ENCODE measurements at places on chromosomes 11 and 22. TPM values are rescaled to one million over a fixed set of nuclear protein-coding genes. Genes with fewer than 3 reads are reported as not detected.

DNA sequence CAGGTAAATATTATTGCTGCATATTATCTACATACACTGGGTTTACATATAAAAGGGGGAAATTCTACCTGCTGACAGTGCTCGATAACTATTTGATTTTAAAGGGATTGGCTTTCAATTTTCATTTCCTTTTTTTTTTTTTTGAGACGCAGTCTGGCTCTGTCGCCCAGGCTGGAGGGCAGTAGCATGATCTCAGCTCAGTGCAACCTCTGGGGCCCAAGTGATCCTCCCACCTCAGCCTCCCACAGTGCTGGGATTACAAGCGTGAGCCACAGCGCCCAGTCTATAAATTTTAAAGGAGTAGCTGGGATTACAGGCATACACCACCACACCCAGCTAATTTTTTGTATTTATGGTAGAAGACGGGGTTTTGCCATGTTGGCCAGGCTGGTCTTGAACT, 3.2 kb upstream of the PCF11 start:
- no peak for DNase-seq

The IL17RA gene
- total RNA-seq = 26.5 TPM

The MIOX gene
- not detected for total RNA-seq

DNA sequence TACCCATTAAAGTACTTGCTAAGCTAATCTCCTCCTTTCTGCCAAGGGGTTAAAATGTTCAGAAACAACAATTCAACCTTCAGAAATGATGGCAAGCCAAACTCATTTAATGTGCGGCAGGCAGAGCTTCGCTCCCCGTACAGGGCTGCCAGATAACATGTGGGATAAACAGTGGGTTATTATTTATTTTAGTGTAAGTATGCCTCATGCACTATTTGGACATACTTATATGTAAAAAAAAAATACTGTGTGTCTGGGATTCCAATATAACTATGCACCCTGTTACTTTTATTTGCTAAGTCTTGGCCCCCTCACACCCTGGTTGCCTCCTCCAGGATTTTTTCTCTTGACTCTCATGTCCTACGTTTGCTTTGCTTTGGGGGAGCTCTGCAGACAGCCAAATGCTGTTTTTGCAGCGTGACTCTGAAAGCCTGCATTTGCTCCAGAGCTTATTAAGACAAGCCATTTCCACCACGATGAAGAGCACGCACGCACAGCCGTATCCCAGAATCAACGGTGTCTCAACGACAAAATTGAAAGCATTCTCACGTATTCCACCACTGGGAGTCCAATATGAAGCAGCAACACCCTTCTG, 86.5 kb upstream of the SHANK2 start:
- no peak for DNase-seq

The MB gene
- not detected for total RNA-seq

DNA sequence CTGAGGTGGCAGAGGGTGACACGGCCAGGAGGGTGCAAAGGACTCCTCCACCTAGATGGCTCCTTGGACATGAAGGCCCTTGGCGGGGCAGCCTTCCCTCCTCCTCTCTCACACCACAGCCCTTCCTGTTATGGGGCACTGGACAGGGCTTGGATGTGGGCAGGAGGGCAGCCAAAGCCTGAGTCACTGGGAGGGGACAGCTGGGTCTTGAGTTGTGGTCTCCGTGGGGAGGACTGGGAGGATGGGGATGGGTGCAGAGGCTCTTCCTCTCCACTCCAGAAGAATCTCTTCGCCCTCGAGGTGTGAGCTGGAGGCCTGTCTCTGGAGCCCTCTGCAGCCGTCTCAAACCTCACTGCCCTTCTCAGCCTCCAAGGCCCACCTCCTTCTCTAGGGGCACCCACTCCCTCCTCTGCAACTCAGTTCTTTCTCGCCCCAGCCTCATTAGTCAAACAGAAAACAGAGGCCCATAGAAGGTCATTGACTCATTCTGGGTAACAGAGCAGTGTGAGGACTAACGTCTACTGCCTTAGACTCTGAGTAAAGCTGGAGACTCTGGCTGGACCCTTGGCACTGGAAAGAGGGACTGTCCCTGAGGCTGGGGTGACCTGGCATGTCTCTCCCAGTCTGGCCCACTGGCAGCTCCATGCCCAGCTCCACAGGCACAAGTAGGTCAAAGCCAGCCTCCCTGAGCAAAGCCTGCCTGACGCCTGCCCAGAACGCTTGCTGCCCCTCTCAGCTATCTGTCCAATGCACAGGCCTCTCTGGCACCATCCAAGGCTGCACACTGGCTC, 47.5 kb upstream of the CDON start:
- DNase-seq = no peak

DNA sequence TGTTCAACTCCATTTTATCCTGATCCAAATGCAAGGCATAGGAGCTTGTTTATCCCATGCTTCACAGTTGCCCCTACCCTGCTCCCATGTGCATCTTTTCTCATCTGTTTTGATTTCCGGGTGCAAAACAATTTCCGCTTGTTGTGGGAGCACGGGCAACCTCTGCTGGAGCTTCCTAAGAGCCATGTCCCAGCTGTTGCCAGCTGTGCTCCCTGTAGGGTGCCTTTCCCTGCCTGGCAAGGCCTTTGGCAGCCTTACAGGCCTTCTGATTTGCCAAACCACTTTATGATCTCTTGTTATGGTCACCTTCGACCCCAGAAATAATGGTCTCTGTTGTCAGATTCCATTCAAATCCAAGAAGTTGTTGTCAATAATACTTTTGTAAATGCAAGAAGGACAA, 1038.5 kb downstream of the OPCML start:
- DNase-seq = no peak

The OR4X2 gene
- total RNA-seq = not detected

- no peak for DNase-seq
Observed at GRCh38 chr22:46627806-46628482, 7.8 kb downstream of the GRAMD4 start.

The DKK3 gene
- not detected for total RNA-seq

DNA sequence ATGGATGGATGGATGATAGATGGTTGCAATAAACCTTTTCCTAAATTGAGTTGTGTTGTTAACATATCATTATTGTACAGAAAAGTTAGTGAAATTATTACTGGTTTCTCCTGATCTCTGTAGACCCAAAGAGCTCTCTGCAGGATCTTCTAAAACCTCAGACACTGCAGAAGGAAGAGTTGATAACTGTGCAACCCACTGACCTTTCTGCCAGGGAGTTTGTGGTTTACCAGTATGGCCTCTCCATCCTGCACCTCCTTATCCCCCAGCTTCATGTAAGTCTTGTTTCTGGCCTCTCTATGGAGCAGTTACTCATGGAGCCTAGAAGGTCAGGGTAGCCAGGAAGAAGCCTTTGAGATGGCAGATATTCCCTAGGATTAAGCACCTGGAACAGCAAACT, 45.6 kb downstream of the BTG4 start:
- DNase-seq = no peak

DNA sequence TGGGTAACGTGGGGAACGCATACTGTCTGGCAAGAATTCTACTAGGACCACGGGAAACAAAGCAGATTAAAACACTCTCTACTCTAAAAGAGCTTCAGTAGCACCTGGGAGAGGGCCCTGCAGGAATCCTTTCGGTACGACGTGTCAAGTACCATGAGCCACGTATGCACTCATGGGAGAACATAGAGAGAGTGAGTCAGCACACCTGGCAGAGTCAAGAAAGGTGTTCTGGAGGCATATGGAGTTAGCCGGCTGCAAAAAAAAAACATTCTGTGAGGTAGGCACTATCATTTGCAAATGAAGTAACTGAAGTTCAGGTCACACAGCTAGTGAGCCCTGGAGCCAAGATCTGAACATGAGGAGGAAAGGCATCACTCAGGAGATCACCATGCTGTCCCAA, 71.1 kb upstream of the BID start:
- DNase-seq = no peak

Measured in natural killer cell treated with Interleukin-12 subunit alpha and Interleukin-12 subunit beta and Interleukin-15 and Interleukin-18, amount 100 ng/mL, for 72 hours (primary cell).